Nephron progenitor cell (in vitro differentiated cells): ENCODE measurements at places on chromosomes 3 and 15.

DNA sequence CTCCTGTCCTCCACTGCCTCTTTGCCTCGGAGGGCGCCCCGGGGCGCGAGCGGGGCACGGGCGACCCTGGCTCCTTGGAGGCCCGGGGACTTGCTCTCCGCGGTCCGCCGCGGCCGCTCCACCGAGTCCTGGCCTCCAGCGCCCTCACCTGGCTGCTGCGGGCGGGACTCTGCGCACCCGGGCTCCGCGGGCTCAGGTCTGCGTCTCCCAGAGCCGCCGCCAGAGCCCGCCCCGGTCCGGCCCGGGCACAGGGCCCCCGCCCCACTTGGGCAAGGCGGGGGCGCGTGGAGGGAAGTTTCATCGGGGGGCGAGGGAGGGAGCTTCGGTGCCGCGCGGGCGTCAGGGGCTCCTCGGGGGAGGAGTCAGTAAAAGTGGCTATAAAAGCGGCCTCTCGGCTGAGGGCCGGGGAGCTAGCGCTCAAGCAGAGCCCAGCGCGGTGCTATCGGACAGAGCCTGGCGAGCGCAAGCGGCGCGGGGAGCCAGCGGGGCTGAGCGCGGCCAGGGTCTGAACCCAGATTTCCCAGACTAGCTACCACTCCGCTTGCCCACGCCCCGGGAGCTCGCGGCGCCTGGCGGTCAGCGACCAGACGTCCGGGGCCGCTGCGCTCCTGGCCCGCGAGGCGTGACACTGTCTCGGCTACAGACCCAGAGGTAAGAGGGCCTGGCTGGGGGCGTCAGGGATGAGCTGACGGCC, at the start of gene CEMIP:
Gene CEMIP (plus strand): TSS at position 407 of the 694 bp plus-strand sequence. CDS start 94,510 bp downstream, outside the sequence.
- DNase-seq = peak; percentile 89

- no peak for DNase-seq
These were observed 10.1 kb downstream of the SEMA3F start for GRCh38 chr3:50164984-50165909.

DNA sequence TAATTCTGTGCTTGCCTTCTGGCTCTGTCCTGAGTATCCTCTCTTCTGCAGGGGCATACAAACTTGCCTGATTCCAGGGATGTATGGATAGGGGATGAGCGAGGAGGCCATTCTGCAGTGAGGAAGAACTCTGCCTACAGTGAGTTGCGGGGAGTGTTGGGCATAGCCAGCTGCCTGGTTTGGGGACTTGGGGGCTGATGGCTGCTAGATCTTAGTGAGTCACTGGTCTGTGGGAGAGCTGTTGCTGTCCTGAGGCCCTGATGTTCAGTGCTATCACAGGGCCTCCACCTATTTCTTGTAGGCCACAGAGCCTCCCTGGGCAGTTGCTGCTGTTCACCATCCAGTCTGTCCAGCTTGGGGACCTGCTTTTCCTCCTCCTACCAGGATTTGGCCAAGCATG, 20.3 kb downstream of the CDAN1 start:
- DNase-seq = no peak

- no peak for DNase-seq
These were observed 313.4 kb upstream of the DNAJC19 start for GRCh38 chr3:181302960-181303359.

- no peak for DNase-seq
These were observed 95.9 kb downstream of the MEIS2 start for GRCh38 chr15:37004373-37004869.

DNA sequence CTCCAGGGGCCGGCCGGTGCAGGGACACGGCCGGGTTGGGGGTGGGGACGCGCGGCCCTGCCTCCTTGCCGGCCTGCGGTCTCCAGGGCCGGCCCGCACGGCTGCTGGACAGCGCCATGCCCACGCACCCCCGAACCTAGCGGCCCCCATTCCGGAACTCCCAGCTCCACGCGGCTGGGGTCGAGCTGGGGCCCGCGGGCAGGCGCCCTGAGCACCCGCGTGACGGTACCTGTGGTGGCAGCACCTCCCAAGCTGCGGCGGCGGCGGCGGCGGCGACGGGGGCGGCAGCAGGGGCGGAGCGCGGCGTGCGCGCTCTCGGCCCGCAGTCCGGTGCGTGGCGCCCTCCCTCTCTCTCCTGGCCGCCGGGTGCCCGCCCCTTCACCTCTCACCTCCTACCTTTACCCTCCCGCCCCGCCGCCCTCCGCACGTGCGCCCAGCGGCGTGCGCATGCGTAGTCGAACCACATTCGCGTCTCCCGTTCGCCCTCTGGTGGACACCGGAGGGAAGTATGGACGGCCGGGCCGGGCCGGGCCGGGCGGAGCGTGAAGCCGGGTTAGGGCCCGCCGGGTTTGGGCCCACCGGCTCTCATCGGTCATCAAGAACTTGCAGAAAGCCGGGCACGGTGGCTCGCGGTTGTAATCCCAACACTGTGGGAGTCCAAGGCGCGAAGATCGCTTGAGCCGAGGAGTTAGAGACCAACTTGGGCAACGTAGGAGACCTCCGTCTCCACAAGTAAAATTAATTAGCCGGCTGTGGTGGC, at the start of gene SCAP:
Gene SCAP (minus strand): TSS at position 372 of the 760 bp plus-strand sequence. CDS start 32,948 bp downstream, outside the sequence.
- peak; percentile 96 for DNase-seq

DNA sequence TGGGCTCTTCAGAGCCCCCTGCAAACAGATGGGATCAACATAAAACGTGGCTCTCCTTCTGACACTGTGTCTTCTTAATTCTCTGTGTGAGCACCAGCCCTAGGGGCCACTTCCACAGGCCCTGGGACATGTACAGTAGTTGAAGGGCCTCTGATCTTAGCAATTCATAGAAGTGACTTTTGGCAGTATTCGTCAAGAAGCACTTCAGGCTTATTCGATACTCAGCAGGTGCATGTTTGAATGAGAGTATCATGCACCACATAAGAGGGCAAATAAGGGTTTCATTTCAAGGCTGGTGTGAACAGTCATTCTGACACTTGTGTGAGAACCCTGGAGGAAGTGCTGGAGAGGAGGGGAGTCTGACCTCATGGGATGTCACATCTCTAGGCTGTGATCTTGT, 113.9 kb downstream of the GABRG3 start:
- DNase-seq = no peak

DNA sequence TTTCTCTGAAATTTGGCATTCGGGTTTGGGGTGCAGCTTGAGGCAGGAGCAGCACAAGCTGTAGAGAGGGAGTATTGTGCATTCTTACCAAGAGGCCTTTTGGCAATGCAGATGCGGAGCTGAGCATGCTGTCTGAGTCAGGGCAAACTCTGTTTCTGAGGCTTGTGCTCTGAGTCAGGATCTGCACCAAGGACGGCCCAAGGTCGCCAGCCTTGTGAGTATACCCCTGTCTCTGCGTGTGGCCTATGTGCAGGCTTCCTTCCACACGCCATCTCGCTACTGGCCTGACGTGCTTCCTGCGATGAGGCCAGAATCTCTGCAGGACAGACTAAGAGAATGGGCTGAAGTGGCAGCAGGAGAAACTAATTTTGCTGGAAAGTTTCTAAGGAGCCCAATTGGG, 83.8 kb upstream of the ROPN1 start:
- DNase-seq = no peak

DNA sequence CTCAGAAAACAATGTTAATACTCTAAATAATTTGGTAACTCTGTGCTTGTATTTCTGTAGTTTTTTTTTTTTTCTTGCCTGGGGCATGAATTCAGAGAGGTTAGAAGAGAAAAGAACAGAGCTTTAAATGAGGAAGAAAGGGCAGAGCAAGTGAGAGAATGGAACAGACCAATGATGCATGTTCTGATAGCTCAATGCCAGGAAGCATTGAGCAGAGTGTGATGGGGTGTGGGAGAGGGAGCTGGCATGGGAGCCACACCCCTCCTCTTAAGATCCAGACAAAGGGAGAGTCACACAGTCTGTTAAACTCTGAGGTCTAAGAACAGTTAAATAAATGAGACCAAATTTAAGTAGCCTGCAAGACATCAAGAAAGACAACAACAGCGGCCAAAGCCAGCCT, 538.6 kb downstream of the TUSC7 start:
- no peak for DNase-seq

DNA sequence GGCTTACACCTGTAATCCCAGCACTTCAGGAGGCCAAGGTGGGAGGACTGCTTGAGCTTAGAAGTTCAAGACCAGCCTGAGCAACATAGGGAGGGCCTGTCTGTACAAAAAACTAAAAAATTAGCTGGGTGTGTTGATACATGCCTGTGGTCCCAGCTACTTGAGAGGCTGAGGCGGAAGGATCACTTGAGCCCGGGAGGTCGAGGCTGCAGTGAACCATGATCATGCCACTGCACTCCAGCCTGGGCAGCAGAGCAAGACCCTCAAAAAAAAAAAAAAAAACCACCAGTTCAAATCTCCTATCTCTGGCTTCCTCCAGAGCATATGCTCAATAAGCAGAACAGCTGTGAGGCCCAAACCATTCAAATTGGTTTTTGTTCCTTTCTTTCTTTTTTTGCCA, 53.4 kb downstream of the ZNF609 start:
- no peak for DNase-seq

GRCh38 chr15:75163150-75163564, 38.5 kb upstream of the C15orf39 start:
- no peak for DNase-seq

- DNase-seq = no peak
These were observed 35.4 kb upstream of the CBLB start for GRCh38 chr3:105904251-105904650.

DNA sequence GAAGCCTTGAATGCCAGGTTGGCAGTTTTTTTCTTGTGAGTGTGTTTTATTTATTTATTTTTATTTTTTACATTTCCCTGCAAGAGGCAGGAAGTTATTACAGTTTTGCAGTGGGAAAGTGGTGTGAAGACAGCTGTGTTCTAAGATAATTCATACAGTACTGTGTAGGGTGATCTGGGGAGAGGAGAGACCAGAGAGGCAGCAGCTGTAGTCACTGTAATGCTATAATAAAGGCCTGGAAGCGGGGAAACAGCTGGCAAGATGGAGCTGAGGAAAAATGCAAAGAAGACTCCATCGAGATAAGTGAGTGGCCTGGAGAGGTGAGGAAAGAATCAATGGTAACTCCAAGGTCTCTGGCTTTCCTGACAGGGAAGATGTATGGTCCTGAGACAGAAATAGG, 23.1 kb downstream of the CNTN3 start:
- DNase-seq = no peak

- DNase-seq = no peak
These were observed 46.0 kb upstream of the PLXNA1 start for GRCh38 chr3:126936853-126937425.

DNA sequence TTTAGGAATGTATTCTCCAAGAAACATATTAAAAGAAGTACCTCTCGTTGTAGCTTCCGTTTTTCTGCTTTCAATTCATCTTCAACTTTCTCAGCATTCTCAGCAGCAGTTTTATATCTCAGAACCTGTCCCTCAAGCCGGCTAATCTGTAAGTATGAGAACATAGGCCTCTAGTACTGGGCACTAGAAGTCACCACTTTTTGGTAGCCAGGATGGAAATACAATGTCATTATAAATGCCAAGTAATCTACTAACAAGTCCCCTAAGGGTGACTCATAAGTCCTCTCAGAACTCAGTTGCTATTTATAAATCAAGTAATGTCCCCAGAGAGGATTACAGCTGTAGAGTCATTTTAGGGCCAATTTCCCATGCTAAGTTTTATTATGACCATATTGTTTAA, 61.1 kb downstream of the MLH1 start:
- no peak for DNase-seq

DNA sequence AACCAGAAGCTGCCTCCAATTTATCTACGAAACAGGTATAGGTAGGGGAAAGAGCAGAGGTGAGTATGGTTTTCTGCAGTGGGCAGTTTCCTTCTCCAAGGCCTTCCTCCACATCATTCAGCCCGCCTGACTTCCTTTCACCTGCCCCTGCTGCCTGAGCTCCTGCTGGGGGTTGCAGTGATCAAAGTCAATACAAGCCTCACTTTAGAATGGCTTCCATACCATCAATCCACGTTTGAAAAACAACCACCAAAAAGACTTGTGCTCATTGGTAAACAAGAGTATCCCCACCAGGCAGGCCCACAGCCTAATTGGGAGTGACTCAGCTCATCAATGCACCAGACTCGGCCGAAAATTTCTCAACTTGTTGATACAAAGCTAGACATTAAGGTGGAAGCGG, 159.9 kb downstream of the MAGI1 start:
- no peak for DNase-seq

- no peak for DNase-seq
These were observed 246.4 kb downstream of the SLC9A9 start for GRCh38 chr3:143601723-143602484.

DNA sequence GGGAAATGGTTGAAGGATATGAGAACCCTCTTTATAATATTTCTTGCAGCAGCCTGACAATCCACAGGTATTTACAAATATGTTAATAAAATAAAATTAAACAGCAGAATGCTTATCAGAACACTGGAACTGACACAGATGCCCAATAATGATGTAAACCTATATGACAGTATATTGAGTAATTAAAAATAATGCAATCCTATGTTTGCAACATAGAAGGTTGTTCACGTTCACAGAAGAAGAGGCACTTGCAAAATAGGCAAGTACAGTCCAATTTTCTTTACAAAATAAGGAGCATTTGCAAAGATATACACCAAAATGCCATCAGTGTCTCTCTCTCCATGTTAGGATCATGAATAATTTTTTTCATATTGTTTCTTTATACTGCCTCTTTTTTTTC, 397.0 kb upstream of the WNT5A start:
- no peak for DNase-seq

- no peak for DNase-seq
These were observed 828 bp downstream of the U2SURP start for GRCh38 chr3:143002083-143002712.

DNA sequence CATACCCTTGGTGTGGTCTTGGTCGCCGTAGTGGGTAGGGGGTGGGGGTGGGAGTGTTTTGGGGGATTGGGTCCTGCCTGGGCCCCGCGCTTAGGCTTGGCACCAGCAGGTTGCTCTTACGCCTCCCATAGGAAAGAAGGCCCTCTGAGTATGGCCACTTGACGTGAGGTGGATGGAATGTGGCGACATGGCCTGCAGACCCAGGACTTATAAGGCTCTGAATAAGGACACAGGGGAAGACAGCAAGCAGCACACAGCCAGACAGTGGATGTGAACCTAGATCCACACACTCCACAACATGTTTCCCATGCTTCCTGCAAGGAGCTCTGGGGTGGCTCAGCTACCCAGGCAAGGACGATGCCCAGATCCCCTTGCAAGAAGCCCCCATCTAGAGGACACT, 12.4 kb downstream of the RBPMS2 start:
- DNase-seq = no peak

- no peak for DNase-seq
These were observed 4.6 kb upstream of the TBL1XR1 start for GRCh38 chr3:177201700-177202397.

DNA sequence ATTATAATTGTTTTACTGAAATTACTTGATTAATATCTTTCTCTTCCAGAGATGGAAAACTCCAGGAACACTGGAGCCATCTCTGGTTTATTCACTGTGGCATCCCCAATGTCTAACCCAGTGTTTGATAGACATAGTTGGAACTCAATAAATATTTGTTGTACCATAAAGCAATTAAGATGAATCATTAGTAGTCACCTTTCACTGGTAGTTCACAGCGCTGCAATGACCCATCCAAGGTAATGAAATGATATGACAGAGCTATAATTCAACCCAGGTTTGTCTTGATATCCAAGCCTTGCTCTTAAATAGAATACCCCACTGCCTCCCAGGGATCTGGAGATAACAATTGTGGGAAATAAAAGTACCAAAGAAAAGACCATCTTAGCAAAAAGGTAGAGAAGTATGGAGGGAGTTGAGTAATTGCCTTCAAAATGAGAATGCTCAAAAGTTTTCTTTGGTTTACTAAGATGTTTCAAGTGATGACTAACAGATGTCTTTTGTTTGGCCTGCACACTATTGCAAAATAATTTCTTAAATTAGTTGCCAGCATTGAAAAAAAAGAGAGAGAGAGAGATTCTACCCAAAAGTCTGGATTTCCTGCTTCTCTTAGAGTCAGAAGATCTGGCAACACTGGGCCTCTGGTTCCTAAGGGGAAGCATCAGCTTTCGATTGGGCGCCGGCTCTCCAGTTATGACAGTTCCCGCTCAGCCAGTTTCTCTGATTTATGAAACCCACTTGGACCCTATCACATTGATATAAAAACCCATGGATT, 348.5 kb downstream of the ERC2 start:
- no peak for DNase-seq
